ENCODE measurements at places on chromosomes 13 and 19.

DNA sequence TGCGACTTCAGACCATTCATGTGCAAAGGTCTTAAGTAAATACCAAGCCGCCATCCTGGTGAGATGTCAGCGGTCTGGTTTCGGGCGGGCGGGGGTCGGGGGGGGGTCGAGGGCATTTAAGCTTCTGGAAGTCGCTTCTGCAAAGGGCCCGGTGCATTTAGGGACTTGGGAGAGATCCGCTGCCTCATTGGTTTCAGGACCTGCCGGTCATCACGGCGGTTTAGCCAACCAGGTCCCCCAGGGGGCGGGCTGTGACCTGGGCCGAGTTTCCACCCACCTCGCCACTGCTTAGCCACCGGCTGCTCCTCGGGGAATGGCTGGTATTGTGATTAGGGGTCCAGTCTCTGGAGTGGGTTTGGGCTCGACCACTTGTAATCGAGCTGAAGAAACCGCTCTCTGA is 7.8 kb downstream of the ANKLE1 start:
- peak; percentile 84 for DNase-seq

DNA sequence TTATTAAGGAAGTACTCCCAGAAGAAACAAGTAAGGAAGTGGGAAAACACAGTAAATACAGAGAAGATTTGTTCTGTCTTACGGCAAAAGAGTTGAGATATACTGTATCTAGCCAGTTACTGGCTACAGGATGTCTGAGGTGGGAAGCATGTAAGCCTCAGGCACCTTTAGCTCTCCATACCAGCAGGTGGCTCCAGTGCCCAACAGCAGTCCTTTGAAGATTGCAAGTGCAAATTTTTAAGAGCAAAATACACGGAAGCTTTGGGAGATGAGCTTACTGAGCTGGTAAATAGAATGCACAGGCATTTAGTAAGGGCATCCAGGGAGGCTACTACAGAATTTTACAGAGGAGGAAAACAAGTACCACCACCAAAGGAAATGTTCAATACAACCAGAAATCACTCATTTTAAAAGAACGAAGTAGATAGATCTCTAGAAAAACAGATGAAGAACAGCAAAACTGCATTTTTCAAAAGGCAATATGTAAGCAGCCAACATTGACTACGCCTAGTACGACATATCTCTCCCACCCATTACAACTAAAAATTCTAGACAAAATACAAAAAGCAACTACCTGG is 57.9 kb upstream of the VSTM2B start:
- DNase-seq, result peak; percentile 26

DNA sequence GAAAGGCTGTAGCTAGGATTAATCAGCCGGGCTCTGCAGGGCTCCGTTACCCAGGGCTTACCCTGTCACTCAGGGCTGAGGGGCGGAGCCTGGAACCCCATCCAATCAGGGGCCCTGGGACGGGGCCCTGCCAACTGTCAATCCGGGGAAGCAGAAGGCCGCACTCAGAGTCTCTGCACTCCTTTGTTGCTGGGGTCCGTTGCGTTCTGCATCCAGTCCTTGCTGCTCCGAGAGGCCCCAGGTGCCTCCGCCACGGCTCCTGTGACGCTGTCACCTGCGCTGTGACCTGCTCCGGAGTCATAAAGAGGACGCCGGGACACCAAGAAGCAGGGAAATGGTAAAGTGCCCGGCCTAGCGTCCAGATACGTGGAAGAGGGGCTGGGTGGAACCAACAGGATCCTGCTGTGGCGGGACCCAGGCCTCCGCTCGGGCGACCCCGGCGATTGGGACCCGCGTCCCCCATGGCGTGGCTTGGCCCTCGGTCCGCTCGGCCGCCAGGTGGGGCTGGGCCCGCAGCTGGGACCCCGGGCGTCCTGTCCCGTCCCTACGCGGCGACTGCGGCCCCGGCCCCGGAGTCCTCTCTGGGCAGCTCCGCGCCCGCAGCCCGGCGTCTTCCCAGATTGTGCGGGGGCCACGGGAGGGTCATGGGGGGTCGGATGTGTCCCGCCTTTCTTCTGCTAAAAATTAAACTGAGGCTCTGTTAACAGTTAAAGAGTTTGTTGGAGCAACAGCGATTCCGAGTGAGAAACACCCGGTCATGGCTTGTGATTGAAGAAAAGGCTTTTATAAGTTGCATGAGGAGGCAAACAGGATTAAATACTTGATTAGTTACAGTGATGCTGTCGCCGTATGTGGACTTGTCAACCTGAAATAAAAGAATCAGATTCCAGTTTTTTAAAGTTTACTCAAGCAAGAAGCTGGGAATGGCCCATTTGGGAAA is at the start of gene ZNF491:
Gene ZNF491, plus strand, starts transcription at position 133 of the 940 bp plus-strand sequence. CDS start 7,431 bp downstream, outside the sequence.
- peak; percentile 90 for DNase-seq

- DNase-seq, result no peak
Observed at GRCh38 chr19:18161636-18162002, 8.7 kb downstream of the PIK3R2 start.

- DNase-seq, result peak; percentile 98
Observed at GRCh38 chr13:44918326-44919103, 70.8 kb downstream of the NUFIP1 start.

DNA sequence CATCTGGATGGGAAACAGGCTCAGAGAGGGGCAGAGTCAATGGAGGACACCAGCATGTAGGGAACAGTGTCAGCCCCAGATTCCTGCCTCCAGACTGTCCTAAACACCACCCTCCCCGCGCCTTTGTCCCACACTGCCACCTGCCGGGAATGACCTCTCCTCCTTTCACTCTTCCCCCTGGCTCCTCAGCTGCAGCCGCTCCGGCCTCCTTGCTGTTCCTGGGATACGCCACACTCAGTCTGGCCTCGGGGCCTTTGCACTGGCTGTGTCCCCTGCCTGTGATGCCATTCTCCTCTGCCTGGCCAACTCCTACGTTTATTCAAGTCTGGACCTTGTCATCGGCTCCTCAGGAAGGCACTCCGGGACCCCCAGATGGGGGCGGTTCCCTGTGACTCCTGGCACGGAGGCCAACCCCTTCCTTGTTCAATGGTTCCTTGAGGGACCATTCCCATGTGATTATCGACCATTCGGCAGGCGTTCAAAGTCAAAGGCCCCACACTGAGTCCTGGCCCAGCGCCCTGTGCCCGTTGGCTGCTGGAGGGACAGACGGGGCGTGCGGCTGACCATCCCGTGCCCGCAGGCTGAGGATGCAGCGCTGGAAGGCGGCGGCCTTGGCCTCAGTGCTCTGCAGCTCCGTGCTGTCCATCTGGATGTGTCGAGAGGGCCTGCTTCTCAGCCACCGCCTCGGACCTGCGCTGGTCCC is 15.8 kb downstream of the FUT6 start:
- DNase-seq, result no peak

GRCh38 chr13:107461751-107462150 is 753.6 kb downstream of the LIG4 start:
- DNase-seq, result no peak

- DNase-seq, result peak; percentile 66
Observed at GRCh38 chr13:73133531-73133930, 74.7 kb downstream of the KLF5 start.

DNA sequence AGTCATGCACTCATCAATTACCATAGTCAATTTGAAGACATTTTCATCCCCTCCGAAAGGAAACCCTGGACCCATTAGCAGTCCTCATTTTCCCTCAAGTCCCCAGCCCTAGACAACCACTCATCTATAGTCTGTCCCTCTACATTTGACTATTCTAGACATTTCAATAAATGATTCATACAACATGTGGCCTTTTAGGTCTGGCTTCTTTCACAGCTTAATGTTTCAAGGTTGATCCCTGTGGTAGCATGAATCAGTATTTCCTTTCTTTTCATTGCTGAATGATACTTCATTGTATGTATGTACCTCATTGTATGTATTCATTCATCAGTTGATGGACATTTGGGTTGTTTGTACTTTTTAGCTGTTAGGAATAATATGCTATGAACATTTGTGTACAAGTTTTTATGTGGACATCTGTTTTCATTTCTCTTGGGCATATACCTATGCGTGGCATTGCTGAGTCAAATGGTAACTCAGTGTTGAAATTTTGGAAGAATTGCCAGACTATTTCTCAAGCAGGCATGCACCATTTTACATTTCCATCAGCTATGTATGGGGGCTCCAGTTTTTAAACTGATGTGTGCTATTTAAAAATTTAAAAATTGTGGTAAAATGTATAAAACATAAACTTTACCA is 18.4 kb downstream of the SPATA13 start:
- peak; percentile 29 for DNase-seq

- no peak for DNase-seq
Observed at GRCh38 chr13:49908637-49909036, 27.5 kb downstream of the SPRYD7 start.

DNA sequence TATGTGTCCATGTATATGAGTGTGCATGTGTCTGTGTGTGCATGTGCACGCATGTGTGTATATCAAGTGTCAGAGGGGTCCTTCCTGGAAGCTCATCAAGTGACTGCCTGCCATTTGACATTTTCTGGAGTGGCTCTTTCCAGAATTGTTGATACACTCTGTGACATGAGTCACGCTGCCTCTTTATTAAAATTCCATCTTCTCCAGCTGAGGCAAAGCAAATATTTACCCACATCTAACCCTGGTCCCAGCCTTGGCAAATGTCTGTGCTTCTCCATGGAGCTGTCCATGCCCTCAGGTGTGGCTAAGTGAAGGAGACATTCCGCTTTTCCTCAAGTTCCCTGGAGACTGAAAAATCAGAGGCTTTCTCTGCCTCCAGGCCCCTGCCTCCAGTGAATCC is 88.2 kb upstream of the MBNL2 start:
- no peak for DNase-seq

GRCh38 chr13:92947770-92948434 is 278.7 kb upstream of the GPC6 start:
- DNase-seq, result no peak

DNA sequence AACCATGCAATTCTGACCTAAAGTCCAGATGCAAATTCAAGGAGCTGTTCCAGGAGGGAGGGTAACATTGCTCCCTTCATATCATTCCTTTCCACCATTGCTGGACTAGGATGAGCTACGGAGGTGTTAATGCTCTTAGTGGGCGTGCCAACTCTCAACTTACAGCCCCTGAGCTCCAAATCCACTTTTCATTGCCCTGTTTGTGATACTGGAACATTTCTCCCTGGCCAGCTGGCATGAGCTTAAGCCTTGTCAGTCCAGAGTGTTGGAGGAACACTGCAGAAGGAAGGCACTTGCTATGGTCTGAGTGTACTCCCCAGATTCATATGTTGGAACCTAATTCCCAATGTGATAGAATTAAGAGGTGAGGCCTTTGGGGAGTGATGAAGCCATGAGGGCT is 70.4 kb upstream of the FARP1 start:
- no peak for DNase-seq

- DNase-seq, result no peak
Observed at GRCh38 chr19:48962849-48963165, 2.3 kb upstream of the FTL start.

- DNase-seq, result no peak
Observed at GRCh38 chr19:18795540-18795939, 4.4 kb upstream of the COMP start.

DNA sequence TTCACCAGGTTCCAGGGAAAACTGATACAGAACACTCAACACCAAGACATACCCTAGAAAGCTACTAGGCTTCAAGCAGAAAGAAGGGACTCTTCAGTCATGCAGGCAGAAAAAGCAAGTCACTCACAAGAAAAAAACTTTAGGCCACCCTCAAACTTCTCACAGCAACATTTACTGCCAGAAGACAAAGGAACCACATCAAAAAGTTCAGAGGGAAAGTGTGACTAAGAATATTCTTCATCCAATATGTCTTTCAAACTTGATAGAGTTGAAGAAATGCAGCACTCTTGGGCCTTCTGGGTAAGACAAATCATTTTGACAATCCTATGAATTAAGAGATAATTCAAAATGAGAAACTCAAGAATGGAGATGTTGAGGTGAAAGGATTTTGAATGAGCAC is 7.7 kb downstream of the DZIP1 start:
- no peak for DNase-seq

DNA sequence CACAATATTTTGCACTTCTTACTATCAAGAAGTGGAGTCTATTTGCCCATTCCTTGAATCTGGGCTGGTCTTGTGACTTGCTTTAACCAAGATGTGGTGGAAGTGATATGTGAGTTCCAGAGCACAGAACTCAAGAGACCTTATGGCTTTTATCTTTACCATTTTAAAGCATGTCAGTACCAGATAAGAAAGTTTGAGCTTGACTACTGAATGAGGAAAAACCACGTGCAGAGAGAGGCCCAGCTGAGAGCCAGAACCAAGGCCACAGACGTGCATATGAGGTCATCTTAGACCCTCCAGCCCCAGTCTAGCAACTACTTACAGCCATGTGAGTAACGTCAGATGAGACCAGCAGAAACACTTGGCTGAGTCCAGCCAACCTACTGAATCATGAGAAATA is 6.3 kb upstream of the CDK8 start:
- DNase-seq, result no peak

DNA sequence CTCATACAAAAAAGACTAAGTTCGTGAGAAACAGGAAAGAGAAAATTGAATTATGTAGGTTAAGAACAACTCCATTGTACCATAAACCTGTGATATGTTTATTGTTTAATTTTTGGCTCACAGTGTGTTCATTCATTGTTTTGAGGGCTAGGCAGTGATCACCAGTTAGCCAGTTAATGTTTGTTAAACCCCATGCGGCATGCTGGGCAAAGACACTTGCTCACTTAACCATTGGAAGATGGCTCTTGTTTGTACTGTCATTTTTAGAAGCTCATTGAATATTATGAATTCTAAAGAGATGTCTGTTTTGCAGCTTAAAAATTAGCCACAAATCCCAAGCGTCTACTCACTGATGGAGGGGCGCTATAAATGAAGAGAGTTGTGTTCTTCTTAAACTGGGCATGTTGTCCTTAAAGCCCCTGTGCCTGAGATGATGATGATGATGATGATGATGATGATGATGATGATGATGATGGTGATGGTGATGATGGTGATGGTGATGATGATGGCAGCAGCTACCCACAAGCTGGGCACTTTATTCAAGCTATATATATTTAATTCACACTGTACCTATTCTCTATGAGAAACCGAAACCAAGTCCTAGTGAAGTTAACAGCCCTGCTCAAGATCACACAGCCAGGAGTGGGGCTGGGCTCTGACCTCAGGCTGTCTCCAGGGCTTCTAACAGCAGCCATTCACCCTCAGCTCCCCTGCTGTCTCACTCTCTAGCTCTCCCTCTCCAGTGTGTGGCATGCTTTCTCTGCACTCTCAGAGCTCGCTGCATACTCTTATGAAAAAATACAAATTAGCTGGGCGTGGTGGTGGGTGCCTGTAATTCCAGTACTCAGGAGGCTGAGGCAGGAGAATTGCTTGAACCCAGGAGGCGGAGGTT is 169.1 kb downstream of the SHISA2 start:
- peak; percentile 7 for DNase-seq
